ENCODE measurements at places on chromosomes 13 and 19.

GRCh38 chr19:42108527-42109389, 23.5 kb downstream of the POU2F2 start:
- DNase-seq = peak; percentile 91

DNA sequence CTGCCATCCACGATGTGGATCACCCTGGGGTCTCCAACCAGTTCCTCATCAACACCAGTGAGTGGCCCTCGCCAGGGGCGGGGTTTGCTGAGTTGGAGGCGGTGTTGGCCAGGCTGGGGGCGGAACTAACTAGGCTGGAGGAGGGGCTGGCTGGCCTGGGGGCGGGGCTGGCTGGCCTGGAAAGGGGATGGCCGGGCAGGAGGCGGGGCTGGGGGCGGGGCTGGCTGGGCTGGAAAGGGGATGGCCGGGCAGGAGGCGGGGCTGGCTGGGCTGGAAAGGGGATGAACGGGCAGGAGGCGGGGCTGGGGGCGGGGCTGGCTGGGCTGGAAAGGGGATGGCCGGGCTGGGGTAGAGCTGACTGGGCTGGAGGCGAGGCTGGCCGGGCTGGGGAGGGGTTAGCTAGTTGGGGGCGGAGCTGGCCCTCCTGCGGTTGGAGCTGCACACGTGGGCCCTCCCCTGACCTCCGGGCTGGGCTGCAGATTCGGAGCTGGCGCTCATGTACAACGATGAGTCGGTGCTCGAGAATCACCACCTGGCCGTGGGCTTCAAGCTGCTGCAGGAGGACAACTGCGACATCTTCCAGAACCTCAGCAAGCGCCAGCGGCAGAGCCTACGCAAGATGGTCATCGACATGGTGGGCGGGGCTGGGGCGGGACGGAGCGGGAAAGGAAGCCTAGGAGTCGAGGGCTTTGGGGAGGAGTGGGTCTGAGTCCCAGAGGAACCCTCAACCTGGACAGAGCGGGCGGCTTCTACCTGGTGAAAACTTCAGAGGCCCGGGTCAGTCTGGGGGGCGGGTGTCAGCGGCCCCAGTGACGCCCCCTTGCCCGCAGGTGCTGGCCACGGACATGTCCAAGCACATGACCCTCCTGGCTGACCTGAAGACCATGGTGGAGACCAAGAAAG, 41.0 kb downstream of the PDE4A start:
- DNase-seq = peak; percentile 96

- no peak for DNase-seq
Observed at GRCh38 chr13:33172911-33173310, 112.6 kb downstream of the STARD13 start.

GRCh38 chr13:41427666-41428065, 29.7 kb upstream of the RGCC start:
- no peak for DNase-seq

DNA sequence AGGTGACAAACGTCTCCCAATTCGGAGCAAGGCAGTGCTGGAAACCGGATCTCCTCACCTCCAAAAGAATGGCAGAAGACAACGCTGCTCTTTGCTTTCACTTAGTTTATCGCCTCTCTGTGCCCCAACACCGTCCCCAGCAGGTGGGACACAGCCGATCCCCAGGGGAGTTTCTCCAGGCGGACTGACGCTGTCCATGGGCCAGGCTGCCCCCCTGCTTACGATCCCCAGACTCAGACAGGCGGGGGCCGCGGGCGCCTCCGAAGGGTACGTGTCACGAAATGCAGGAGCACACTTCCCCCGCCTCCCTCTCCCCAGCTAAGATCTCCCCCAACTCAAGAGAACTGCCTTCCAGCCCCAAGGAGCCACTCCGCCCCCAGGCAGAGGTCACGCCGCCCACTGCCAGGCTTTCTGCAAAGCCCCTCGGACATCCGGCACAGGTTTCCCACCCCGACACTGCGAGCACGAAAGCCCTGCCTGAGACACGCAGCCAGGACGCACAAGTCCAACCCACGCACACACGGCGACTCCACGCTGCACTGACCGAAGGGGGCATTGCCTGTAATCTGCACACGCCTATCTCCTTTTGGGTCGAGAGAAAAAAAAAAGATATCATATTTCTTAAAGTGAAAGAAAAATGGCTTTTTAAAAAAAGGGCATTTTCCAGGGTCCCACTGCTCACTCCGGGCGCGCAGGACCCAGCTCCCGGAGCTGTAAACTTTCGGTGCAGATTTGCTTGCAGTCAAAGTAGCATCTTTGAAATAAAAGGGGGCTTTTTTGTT, 2.0 kb downstream of the SPRY2 start:
- DNase-seq = peak; percentile 28

DNA sequence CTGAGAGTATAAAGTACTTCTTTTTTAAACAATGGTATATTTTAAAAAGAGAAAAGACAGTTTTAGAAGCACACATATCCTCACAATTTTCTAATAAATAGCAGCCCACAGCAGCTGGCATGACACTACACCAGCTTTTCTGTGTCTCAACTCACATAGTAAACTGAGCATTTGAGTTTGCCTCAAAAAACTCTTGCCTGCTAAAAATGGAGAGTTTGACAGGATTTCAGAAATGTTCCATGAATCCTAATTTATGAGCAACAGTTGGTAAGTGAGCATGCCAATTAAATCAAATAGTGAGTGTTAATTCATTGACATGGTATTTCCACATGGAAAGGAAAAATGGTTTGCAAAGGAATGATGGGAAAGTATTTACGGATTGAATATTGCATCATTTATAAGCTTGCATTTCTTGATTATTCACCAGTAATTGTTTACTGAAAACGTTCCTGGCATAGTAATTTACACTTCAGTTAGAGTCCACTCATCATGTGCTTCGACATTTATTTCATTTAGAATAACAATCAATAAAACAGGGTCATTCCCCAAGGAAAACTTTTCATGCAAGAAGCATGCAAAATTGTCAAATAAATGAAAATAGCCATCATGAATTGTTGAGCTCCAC, 323.0 kb downstream of the EFNB2 start:
- DNase-seq = no peak

DNA sequence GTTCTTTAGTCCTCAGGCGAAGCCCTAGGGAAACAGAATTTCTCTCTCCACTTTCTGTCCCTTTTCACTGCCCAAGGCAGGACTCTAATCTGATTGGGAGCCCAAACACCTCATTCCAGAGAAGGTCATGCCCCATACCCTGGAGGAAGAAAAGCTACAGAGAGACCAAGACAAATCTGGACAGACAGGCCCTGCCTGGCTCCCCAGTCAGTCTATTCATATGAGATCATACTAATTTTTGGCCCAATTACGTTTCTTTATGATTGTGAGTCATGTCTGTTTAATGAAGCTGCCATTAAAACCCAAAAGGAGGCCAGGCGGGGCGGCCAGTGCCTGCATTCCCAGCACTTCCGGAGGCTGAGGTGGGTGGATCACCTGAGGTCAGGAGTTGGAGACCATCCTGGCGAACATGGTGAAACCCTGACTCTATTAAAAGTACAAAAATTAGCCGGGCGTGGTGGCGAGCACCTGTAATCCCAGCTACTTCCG, 3.3 kb upstream of the AP3D1 start:
- no peak for DNase-seq

GRCh38 chr13:64480211-64480610, 2749.9 kb downstream of the PCDH9 start:
- no peak for DNase-seq

DNA sequence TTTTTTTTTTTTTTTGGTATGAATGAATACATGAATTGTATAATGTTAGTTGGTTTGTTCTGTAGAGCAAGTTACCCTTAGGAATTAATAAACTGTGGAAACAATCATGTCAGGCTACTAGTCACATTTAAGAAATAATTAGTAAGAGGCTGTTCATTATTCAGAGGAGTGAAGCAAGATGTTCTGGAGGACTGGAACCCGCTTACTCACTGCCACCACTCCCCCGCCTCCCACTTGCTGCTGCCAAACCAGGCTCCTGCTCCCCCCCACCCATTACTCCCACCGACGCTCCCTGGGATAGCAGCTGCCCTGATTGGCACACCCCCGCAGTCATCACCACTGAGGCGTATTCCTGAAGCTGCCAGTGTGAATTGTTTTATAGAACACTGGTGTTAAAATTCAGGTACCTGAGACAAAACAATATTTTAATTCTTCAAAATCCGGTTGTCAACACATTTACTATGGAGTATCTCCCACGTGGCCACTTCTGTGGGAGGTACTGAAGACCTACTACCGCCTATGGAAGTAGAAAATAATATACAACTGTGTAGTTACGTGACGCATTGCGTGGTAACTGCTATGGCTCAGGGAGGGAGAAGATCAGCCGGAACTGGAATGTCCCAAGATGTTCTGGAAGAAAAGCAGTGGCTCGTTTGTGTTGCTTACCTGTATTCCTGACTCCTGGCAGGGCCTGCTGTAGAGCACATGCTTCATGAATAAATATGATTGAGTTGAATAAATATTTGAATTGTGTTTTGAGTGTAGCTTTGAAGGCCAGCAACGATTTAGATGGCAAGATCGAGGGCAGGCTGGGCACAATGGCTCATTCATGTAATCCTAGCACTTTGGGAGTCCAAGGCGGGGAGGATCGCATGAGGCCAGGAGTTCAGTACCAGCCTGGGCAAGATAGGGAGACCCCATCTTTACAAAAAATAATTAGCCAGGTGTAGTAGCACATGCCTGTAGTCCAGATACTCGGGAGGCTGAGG, 1.7 kb downstream of the DPY19L3 start:
- no peak for DNase-seq

GRCh38 chr13:37357548-37357947, 241.0 kb downstream of the POSTN start:
- no peak for DNase-seq

GRCh38 chr13:47158593-47158992, 261.7 kb upstream of the HTR2A start:
- no peak for DNase-seq

DNA sequence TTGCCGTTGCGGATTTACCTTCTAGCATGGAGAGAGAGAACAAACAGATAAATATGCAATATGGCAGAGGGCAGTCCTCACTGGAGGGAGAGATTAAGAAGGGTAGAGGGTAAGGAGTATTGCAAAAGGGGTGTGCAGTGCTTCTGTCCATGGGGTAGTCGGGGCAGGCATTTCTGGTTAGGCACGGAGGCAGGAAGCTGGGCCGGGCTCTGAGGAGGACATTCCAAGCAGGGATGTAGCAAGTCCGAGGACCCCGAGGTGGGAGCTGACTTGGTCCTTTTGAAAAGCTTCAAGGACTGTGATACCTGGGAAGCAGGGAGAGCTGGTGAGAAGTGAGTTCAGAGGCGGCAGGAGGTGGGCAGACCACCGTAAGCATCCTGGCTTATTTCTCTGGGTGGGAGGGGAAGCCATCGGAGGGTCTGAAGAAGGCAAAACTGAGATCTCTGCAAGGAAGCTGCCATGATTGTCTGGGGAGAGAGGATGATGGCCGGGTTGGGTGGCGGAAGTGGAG, 214.9 kb downstream of the FGF9 start:
- no peak for DNase-seq

DNA sequence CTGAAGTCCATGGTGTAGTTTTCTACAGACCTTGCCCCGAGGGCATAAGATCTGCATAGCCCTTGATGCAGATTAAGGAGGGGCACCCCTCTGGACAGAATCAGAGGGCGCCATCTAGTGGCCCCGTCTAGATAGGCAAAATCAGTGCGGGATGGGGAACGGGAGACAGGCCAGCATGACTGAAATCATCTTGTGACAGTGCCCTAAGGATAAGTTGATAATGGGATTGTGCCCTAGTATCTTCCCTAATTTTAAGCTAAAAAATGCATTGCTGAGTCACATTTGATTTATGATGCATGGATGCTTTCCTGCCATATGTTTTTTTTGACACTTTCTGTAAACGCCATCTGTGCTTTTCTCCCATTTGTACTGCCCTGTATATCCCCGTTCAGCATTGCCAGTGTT, 19.0 kb upstream of the GPI start:
- DNase-seq = peak; percentile 86

- DNase-seq = no peak
Observed at GRCh38 chr19:5628461-5628860, 5.6 kb downstream of the SAFB start.

DNA sequence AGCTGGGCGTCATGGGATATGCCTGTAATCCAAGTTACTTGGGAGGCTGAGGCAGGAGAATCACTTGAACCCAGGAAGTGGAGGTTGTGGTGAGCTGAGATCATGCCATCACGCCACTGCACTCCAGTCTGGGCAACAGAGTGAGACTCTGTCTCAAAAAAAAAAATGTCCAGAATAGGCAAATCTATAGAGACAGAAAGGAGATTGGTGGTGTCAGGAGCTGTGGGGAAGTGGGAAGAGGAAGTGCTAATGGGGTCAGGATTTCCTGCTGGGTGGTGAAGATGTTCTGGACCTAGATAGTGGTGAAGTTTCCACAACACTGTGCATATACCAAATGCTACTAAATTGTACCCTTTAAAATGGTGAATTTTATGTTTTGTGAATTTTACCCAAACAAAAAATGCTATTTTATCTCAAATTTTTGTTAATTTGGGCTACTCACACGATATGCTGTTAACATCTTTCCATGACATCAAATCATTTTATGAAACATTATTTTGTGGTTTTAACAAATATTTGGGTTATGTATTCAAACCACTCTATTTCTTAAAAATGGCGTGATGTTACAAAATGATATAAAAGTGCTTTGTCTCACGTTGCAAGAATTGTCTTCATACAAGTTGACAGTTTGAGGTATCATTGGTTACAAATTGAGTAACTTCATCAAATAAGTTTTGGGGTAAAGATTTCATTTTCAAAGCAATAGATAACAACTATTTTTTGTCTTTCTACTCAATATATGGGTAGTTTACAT, 7.4 kb upstream of the CYP4F3 start:
- no peak for DNase-seq

DNA sequence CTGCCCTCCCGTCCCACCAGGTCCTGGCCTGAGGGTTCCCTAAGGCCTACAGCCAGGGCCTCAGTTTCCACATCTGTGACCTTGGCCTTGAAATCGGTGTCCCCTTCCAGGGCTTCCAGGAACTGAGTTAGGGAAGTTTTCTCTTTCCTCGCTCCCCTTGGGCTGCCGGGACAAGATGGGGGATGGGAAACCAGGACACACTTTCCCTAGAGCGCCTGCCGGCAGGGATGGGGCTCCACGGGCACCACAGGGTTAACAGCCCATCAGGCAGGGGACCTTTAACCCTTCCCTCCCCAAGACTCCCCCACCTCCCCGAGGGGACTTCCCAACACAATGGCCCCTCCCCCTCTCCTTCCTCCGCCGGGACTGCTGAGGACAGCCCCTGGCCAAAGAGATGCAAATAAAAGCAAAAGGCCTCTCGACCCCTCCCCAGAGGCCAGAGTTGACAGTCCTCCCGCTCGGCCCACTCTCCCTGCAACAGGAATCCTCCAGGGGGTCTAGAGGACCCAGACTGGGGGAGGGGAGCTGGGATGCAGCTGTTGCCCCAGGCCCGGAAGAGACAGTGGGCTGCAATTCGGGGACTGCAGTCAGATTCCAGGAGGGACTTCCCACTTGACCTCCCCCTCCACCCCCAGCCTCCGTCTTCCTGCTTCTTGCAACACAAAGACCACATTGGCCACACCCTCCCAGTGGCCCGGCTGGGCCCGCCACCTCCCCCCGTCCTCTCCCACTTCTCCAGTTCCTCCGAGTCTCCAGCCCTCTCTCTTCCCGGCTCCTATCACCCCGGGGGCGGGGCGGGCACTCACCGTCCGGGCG, 3.4 kb downstream of the BBC3 start:
- DNase-seq = peak; percentile 65
